Stimulated activated CD4-positive, alpha-beta T cell treated with anti-CD3 and anti-CD28 coated beads, TNF-alpha, amount 100 ng/mL, for 24 hours (primary cell): ENCODE measurements at places on chromosomes 4 and X.

DNA sequence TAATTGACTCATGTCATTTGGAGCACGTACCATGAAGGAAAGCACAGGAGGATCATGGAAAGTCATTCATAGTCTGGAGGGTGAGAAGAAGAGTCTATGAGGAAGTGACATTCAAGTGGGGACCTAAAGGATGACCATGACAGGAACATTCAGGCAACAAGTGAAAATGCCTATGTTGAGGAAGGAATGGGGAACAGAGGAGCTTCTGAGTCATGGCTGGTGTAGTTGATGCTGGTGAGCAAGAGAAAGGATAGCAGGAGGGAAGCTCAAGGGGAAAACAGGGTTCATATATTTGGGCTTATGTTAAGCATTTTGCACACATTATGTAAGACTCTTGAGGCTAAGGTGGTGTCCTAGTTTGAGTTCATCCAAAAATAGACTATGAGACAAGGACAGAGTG, 318.6 kb downstream of the HNRNPD start:
- DNase-seq = no peak

GRCh38 chr4:84995386-84995785, 28.9 kb upstream of the WDFY3 start:
- no peak for DNase-seq

GRCh38 chr4:140353786-140354185, 19.7 kb upstream of the SCOC start:
- DNase-seq = no peak

GRCh38 chr4:14321723-14322122, 680.6 kb upstream of the CPEB2 start:
- DNase-seq = no peak

GRCh38 chr4:8410641-8411271, 29.8 kb downstream of the ACOX3 start:
- DNase-seq = no peak

DNA sequence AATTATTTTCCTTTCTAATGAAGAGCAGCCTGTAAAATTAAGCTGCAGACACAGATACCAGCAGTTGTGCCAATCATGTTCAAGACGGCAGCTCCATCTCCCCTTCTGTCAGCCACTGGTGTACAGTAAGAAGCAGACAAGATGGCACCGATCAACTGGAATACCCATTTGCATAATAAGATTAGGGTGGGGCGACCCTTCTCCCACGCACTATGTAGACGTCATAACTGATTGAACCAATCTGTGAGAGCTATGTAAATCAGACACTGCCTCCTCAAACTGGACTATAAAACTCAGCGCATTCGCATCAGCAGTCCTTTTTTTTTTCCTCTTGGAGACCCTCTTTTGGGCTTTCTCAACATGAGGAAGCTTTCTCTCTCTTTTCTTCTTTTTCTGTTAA, 40.4 kb upstream of the INTS6L start:
- DNase-seq = no peak

- no peak for DNase-seq
Measured at GRCh38 chrX:154032160-154032559, 12.5 kb upstream of the IRAK1 start.

- no peak for DNase-seq
Measured at GRCh38 chr4:5378002-5378401, 326.7 kb downstream of the STK32B start.

DNA sequence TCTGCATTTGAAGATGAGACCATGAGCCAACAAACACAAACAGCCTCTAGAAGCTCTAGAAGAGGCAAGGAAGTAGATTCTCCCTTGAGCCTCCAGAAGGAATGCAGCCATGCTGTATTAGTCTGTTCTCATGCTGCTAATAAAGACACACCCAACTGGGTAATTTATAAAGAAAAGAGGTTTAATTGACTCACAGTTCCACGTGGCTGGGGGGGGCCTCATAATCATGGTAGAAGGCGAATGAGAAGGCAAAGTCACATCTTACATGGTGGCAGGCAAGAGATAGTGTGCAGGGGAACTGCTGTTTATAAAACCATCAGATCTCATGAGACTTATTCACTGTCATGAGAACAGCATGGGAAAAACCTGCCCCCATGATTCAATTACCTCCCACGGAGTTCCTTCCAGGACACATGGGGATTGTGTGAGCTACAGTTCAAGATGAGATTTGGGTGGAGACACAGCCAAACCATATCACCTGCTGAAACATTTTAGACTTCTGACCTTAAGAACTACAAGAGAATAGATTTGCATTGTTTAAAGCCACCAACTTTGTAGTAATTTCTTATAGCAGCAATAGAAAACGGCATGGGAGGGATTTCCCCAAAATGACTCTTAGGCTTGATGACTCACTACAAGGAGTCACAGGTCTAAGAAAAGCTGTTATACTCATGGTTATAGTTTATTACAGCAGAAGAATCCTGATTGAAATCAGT, 284.4 kb upstream of the SFRP2 start:
- DNase-seq = no peak

DNA sequence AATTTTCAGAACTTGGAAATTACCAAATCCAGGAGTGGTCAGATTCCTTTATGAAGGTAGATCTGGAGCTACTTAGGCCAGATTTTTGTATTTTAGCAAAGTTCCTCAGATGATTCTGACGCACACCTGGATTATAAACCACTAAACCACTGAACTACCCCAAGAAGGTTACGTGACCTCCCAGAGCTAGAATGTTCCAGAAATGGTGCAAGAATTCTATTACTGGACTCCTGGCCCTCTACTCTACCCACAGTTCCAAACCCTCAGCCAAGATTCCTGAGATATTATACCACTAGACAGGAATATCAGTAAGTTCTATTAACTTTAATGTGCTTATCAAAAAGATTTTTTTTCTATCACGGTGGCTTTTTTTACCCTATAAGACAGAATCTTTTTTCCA, 67.1 kb downstream of the ABCG2 start:
- DNase-seq = no peak
